ENCODE measurements at places on chromosomes 5 and 9.

GRCh38 chr5:153400931-153401330, 89.5 kb upstream of the GRIA1 start:
- peak; percentile 70 for DNase-seq

GRCh38 chr5:15215056-15215455, 284.9 kb upstream of the FBXL7 start:
- no peak for DNase-seq

DNA sequence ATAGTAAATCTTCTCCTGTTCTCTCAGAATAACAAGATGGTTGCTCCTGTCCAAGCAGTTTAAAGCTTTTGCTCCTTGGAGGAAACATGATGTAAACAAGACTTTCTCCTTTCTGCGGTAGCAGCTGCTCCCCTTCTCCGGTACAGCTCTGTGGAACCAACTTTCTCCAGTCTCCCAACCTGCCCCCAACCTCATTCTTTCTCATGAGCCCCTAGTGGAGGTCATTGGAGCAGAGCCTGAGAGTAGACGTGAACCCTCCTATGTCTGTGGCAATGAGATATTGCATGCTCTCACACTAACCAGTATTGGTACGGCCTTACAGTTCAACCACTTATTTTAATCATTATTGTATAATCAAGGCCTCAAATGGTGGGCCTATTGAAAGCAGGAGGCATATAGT, 483.8 kb upstream of the CDH10 start:
- DNase-seq, result no peak

GRCh38 chr5:80877592-80877991, 82.6 kb upstream of the RASGRF2 start:
- no peak for DNase-seq

GRCh38 chr9:107759009-107759822, 269.6 kb upstream of the KLF4 start:
- no peak for DNase-seq

GRCh38 chr5:89087128-89087527, 204.1 kb upstream of the MEF2C start:
- DNase-seq, result no peak

GRCh38 chr5:74787424-74787823, 20.4 kb downstream of the NSA2 start:
- no peak for DNase-seq

DNA sequence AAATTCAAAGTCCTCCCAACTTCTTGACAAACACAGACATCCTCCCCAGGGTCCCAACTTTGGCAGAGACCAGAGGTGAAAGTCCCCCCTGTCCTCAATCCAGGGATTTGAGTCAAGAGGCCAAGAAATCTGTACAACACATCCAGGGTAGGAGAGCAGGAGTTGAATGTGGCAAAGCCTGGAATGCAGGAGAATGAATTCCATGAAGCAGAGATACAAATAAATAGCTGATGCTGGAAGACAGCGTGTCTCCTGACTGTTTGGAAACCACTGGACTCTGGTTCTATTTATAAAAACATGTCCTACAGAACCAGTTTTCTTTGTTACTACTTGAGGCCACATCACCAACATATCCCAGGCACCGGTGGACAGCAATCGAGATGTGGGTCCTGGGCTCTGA, 43.7 kb upstream of the SLIT3 start:
- peak; percentile 70 for DNase-seq

DNA sequence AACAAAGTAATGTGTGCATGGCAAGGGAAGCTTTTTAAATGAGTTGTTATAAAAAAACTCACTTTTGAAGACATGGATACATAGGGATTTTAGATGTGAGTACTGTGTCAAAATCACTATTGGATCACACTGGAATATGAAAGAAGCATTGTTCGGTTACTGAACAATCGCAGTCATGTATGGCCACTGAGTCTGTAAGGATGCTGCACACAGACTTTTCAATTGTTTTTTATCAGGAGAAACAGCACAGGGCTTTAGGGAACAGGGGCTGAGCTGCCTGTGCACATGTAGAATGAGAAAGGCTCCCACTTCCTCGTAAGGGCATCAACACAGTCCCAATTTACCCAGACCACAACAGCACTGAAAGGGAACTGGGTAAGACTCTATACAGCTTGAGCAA, 1333.9 kb upstream of the DMAC1 start:
- DNase-seq, result no peak

DNA sequence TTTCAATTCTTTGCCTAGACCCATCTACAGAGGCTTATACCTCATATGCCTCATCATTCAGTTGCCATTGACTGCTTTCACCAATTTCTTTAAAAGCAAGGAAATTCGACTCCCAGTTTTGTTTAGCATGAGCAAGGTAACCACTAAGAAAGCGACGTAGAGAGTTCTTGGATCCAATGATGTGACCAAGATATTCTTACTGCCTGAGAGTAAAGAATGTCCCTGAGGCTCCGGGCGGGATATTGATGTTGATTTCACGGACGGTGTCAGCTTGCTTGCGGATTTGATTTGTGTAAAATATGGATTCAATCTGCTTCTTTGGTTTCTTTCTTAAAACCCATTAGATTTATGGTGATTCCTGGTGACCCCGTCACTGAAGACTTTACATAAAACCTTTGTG, 135.1 kb upstream of the ICE1 start:
- DNase-seq, result no peak

DNA sequence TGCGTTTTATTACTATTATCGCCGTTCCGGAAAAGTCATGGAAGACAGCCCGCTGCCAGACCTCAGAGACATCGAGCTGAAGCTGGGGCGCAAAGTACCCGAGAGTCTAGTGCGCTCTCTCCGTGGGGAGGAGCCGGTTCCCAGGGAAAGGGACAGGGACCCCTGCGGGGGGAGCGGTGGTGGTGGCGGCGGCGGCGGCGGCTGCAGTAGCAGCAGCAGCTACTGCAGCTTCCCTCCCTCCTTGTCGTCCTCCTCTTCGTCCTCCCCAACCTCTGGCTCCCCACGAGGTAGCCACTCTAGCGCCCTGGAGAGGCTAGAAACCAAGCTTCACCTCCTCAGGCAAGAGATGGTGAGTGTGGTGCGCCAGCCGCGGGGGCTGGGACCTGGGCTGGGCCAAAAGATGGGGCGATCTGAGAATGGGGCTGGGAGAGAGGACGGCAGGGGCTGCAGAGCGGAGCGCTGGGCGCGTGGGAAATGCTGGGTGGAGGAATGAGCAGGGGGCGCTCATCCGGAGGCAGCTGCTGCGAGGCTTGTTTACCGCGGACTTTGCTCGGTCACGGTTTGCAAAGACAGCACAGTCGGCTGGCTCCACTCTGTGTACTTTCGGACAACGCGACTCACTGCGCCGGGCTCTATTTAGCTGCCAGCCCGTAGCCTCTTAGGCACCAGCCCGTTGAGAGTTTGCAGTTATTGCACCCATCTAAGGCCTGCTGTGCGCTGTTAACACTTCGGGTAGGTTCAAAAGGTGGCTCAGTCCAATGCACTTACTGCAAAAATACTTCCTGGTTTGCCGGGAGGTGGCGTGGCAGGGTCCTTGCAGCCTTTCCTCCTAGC, 1.1 kb downstream of the LURAP1L start:
- DNase-seq, result peak; percentile 88

DNA sequence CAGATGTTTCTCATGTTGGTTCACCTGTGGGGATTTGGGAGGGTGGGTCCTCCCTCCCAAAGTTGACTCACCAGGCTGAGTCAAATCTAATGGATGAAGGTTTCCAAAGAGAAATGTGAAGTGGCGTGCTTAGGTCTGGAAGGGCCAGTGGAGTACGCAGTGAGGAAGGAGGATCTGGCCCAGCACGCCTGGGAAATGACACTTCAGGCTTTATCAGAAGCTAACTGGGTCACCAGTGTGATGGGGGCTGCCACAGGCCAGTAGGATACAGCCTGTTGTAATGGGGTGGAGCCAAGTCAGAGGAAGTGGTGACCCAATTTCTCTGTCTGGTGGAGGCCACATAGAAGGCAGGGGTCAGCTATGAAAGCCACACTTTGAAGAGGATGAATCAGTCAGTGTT, 18.0 kb downstream of the POLR1E start:
- DNase-seq, result no peak

GRCh38 chr9:72013292-72013760, 47.1 kb downstream of the C9orf57 start:
- no peak for DNase-seq

DNA sequence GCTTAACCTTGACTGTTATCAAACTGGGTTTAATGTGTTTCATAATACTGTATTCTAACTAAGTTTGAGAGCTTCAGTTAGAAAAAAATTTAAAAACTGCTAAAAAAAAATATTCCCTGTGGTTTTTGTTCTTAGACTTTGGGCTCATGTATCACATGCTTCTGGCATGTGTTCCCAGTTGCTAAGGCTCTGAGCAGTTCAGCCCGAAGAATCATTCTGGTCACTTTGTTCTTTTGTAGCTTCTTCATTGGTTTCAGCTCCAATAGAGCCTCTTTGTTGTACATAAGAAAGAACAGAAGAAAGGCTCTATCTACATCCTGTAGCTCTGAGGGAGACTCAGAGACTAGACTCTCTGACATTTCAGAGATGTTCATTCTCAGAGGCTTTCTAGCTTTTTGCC, 25.6 kb downstream of the KCNN2 start:
- no peak for DNase-seq

DNA sequence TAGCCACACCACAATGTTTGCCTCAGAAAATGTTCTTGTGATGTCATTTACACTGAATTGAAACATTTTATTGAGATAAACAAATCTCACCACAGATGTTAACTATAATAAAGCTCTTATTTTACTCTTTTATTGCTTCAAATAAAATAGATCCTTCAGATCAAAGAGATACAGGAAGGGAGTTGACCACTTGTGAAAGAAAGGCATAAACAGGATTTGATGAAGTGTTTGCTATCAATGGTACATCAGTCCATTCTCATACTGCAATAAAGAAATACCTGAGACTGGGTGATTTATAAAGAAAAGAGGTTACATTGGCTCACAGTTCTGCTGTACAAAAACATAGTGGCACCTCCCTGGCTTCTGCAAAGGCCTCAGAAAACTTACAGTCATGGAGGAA, 40.2 kb upstream of the OR13F1 start:
- no peak for DNase-seq

- peak; percentile 19 for DNase-seq
Observed at GRCh38 chr5:55603922-55604321, 69.2 kb upstream of the PLPP1 start.

DNA sequence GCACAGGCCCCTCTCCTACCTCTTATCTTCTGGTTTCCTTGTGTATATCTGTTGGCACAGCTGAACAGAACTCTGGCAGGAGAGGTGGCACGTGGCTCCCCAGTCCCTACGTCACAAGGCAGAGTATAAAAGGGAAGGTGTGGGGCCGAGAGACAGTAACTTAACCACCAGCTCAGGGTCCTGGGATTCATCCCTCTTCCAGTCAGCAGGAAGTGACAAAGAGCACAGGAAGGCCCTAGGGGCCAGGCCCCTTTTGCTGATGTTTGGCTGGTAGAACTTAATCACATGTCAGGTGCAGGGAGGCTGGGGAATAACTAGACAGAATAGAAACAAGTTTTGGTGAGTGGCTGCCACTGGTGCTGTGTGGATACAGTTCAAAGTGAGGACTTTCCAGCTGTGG, 4.5 kb upstream of the ICE1 start:
- no peak for DNase-seq

GRCh38 chr5:123286891-123287290, 136.3 kb downstream of the CEP120 start:
- no peak for DNase-seq

DNA sequence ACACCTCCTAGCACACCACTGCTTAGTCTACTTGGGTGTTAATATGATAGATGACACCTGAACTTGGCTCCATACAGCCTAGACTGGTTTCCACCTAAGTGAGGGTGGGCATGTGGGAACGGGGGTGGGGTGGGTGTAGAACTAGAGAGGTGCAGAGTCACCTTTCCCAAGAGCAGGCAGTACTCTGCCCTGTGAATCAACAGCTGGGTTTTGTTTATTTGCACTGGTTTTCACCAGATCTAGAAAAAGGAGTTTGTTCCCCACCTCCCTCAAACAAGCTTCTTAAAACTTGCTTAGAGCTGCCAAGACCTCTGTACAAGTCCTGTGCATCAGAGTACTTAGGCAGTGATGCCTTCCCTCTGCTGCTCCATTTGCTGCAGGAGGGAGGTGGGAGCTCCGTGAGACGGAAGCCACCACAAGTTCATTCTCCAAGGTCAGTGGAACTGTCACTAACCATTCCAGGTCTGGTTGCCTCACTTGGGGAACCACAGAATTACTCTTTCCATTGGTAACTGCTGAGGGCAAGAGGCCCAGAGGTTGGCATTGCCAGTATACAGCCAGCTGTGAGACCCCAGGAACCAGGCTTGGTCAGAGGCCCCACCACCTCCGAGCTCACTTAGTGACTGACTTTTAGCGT, 163.5 kb downstream of the NR3C1 start:
- no peak for DNase-seq

DNA sequence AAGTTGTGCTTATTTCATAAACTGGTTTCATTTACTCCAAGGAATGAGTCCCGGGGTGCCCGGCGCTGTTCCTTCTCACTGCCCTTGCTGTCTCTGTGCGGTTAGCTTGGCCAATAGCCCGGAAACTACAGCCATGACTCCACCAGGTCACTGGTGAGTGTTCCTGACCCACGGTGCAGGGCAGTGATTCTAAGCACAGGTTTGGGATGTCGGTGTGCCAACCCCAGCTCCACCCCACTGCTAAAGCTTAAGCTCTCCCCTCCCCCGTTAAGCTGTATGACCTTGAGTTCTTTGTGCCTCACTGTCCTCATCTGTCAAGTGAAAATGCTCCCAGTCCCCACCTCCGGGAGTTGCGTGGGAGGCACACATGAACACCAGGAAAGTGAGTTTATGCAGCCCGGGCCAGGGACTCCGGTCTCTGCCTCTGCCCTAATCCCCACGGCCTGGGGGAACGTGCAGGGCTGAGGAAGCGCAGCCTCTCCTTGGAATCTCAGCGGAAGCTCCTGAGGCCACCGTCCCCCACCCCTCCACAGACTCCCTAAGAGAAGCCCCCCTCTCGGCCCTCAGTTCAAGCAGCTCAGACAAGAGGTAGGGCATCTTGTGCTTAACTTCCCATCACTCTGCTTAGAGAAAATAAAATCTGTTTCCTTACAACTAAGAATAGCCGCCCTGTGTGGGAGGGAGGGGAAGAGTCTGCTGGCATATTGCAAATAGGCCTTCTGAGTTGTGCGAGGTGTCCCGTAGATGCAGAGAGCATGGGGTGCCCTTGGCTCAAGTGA, 92.0 kb upstream of the RAI14 start:
- peak; percentile 15 for DNase-seq

DNA sequence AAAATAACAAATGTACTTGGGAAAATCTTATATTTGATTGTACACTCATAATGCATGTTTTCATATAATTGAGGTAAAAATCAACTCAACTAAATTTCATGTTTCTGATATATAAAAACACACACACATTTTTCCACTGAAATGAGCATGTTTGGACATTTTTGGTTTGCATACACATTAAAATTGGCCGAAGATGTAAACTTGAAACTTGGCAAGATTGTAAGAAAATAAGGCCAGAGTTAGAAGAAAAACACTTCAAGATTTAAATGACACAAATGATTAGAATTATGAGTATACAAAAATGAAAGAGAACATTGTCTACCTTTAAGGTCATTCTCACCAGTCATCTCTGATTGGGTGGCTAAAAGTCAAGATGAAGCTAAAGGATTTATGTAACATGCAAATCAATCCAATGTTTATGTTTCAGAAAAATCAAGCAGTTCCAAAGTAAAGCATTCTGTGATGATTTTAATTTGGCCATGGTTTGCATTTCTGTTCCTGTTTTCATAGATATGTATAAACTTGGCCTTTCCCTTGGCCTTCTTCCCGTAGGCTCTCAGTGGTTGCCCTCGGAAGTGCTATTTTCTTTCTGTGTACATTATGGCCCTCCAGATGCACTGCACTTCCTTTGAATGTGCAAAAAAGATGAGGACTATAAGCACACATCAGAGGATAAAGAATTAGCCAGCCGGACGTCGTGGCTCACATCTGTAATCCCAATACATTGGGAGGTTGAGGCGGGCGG, 1105.4 kb upstream of the DMAC1 start:
- no peak for DNase-seq

GRCh38 chr9:80447876-80448275, 876.1 kb downstream of the TLE4 start:
- no peak for DNase-seq

Measured in AG08395 (cell line).